T-helper 2 cell treated with Interferon-gamma antibody and Interleukin-4, amounts not matched to agents 5 μg/mL and 100 μg/mL, for 36 hours (primary cell): ENCODE measurements at places on chromosomes 4 and X.

GRCh38 chr4:184968784-184969201, 49.5 kb upstream of the HELT start:
- DNase-seq = no peak

- no peak for DNase-seq
Observed at GRCh38 chrX:136827026-136827425, 46.3 kb upstream of the ARHGEF6 start.

DNA sequence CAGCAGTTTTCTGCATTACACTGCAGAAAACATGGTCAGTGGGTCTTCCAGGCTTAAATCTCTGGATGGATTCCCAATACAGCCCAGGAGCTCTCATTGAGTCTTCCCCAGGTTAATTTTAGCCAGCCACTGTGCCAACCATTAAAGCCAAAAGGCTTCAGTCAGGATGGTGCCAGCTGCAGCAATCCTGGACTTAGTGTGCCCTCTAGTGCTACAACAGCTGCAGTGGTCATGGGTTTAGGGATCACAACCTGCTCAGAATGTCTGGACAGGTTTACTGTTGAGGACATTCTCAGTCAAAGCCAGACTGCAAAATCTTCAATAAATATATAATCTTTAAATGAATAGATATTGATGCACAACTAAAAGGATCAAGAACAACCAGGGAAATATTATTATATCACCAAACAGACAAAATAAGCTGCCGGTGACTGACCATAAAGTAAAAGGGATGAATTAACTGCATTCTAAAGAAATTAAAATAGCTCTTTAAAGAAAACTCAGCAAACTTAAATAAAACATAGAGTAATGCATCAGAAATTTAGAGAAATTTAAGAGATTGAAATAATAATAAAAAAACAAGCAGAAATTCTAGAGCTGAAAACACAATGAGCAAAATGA, 639.9 kb downstream of the SPOCK3 start:
- no peak for DNase-seq

GRCh38 chr4:105060628-105061027, 86.0 kb upstream of the TET2 start:
- DNase-seq = peak; percentile 53

DNA sequence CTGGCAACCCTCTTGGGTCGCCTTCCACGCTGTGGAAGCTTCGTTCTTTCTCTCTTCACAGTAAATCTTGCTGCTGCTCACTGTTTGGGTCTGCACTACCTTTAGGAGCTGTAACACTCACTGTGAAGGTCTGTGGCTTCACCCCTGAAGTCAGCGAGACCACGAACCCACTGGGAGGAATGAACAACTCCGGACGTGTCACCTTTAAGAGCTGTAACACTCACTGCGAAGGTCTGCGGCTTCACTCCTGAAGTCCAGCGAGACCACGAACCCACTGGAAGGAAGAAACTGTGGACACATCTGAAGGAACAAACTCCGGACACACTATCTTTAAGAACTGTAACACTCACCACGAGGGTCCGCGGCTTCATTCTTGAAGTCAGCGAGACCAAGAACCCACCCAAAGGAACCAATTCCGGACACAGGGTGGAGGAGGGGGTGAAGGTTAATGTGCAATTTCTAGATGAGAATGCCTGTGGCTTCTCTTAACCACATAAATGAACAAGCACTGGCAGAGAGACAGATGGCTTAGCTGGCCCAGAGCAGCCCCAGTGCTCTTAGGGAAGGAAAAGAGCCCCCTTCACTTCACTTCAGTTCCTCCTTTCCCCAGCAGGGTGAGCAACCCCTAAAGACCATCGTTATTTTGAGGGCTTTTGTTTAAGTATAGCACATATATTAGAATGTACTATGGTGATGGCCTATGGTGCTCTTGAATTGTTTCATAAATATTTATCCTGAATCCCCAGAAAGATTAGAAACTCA, 73.0 kb downstream of the LUZP4 start:
- DNase-seq = no peak

DNA sequence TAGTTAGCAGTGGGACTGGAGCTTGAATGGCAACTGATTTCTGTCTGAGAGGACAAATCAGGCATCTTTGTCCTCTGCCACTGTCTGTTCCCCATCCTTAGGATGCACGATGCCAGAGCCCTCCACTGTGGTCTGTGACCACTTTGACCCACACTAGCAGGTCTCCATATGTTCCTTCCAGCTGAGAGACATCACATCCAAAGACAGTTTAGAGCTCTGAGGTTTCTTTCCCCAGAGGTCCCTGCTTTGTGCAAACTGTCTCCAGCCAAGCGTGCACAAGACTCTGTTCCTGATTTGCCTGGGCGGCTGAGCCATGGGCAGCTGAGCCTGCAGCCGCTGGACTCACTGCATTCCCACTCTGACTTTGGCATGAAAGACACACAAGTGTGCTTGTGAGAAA, 98.0 kb downstream of the PTTG2 start:
- DNase-seq = no peak

DNA sequence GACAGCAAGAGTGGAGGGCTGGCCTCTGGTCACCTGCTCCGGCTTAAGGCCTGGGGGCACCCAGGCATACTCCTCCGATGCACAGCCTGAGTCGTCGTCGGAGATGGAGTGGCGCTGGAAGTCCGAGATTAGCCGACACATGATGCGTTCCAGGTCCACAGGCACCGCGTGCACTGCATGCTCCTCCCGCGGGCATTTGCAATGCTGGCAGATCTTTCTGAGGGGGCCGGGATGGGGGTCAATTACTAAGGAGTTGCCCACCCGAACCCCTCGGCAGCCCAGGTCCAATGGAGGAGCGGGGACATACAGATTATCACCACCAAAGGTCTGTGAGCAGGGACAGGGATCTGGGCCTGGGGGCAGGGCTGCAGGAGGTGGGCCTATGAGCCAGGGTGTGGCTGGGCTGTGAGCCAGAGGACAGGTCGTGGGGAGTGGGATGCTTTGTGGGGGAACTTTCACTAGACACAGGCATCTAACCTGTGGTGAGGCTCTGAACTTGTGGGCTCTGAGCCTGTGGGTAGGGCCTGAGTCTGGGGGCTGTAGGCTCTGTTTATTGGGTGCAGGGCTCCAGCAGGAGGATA, 2.4 kb downstream of the PRICKLE3 start:
- DNase-seq = no peak

DNA sequence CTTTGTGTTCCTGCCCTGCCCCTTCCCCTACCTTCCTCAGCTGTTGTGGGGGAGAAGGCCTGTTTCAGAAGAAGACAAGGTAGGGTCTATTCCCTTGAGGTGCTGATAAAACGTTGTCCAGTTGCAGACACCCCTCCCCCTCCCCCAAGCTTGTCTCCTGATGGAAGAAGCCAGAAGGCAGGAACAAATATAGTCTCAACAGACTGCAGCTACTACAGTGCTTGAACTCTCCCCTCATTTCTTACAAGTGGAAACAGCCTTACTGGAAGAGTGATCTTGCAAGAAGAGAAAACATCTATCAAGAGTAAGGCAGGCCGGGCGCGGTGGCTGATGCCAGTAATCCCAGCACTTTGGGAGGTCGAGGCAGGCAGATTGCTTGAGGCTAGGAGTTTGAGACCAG, 11.0 kb upstream of the MAP7D3 start:
- no peak for DNase-seq

DNA sequence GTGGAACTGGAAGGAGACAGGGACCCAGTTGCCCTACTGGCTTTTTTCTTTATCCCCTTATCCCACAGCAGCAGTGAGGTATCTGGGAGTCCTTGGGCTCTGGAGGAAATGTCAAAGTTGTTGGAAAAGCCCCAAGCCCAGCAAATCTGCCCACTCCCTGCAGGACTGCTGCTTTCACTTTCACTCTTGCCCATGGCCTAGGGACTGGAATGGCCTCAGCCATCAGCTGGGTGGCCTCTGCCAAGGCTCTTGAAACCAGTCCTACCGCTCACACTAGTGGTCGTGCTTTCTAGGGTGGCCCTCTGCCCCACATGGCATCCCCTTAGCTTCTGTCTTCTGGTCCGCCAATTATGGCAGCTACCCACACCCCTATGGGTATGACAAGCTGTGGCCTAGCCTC, 9.7 kb upstream of the RHOXF1 start:
- no peak for DNase-seq

DNA sequence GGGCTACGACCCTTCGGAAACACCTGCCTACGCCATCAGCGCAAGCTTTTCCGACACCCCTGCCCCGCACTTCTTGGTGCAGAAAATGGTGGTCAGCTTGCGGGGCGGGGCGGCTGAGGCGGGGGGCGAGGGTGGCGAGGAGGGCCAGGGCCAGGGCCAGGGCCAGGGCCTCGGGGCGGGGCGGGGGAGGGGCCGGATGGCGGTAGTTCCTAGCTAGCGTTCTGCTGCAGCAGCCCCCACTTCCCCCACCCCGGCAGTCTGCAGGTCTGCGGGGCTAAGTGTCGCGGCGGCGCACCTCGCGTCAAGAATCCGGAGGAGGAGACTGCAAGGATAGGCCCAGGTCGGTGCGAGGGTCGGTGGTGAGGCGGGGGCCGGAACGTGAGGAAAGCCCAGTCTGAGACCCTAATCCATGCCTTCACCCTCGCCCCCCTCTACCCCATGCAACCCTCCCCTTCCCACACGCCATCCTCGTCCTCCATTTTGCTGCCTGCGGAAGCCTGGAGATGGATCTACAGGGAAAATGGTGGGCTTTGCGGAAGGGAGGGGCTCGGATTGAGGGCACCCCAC, 600 bp downstream of the BEX4 start:
- peak; percentile 3 for DNase-seq

GRCh38 chr4:145034727-145035211, 63.2 kb downstream of the ANAPC10 start:
- no peak for DNase-seq

DNA sequence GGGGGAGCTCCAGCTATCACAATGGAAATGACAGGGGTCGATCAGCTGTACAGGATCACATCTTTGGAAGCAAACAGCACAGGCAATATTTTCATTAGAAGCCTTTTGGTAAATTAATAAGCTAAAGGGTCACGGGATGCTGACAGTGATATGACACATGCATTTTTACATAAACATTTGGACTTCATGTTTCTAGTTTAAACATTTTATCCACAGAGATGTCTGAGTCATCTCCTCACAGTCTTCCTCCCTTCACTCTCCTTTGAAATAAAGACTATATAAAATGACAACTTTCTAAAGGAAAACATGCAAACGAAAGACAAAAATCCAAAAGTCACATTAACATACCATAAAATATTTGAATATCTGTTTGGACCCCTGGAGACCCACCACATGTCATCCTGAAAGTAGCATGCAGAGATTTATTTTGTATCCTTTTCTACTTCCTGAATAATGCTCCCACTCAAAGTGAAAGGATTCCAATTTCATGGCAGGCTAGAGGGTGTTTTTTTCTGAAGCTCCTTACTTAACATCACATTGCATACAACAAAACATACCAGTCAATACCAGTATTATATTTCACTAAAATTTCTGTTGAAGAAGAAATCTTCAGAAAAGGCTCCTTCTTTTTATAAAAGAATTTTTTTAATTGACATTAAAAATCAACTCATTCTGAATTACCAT, 200.1 kb upstream of the PPARGC1A start:
- no peak for DNase-seq

DNA sequence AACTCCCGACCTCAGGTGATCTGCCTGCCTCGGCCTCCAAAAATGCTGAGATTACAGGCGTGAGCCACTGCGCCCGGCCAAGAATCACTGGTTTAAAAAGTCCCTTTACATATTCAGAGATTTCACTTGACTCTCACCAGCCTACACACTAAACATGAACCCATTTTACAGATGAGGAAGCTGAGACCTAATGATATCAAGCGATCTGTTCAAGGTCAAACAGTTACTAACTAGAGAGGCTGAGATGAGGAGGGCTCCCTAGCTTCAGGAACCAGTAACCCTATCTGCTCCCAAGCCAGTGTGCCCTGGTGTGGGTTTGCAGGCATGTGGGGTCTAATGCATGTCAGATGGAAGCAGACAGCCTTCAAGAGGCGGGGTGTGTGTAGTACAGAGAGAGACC, 59.6 kb upstream of the AFAP1 start:
- no peak for DNase-seq

DNA sequence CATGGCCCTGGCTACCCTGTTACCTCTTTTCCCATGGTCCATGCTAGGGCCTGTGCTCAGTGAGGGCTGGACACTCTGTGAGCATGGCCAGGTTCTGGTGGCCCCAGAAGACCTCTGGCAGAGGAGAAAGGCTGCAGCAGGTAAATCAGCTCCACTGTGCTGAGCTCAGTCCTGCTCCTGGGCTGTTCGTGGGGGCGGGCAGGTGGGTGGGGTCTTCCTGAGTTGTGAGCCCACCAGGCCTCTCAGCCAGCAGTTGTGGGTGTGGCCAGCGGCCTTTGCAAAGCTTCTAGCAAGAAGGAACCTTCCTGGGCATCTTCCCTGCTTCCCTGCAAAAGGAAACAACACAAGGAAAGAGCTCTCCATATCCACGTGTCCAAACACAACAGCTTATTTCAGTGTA, 85.3 kb upstream of the STX18 start:
- DNase-seq = no peak

DNA sequence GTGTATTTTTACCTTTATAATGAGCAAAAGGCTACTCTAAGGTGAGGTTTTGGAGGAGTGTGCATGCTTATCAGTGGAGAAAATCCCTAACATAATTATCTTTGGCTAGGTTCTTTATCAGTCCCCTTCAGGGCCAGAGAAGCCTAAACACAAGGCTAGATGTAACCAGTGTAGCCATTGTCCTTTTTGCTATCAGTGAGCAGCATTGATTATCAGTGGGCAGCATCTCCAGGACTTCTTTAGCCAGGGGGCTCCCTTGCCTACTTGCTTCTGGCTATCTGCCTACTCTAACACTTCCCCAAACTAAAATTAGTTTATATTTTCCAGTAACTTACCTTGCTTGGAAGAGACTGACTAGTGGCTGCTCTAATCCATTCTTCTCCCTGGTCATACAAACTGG, 595.6 kb downstream of the TRAM1L1 start:
- no peak for DNase-seq

DNA sequence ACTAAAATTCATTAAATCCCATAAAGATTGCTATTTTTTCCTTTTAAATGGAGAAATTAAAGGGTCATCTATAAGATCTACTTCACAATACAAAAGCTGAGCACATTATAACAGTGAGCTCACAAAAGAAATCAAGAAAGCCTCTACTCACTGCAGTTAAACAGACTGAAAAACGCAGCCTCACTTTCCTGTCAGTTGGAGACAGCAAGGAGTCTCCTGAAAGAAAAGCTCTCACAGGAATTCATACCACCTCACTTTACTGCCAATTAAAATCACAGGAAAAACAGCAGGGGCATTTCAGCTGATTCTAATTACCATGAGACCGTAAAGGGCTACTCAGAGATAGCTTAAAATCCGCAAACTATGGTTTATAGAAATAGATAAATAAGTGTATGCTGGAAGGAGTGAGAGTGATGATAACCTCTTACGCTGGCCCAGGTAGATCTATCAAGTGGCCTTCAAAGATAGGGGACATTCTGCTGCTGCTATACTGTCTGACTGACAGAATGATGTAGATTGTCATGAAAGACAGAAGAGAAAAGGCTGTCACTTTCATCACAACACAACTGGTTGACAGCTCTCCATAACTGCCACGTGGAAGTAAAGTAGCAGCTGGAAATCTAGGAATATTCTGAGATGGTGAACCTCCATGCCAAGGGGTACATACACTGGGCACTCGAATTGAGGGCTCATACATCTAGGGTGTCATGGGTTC, 1333.7 kb upstream of the DIAPH2 start:
- no peak for DNase-seq
